ENCODE measurements at places on chromosomes 1 and 21.
A peak's percentile ranks its signal among the peaks of the same experiment; 100 is the strongest.

DNA sequence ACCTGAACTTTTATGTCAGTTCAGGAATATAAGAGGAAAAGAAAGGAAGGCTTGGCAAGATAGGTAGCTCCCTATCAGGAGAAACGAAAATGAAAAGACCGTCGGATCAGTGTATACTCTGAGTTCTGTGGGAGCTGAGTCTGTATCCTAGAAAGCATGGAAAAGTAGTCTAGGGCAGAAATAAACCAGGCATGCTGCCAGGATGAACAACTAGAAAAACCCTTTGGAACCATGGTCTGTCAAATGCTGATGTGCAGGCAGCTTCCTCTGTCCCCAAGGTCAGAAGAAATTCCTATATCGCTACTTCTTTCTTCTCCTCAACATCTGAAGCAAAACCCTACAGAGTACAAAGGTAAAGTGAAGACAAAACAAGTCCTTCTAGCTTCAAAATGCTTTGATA is 268.8 kb downstream of the ST6GALNAC3 start:
- no peak for DNase-seq

DNA sequence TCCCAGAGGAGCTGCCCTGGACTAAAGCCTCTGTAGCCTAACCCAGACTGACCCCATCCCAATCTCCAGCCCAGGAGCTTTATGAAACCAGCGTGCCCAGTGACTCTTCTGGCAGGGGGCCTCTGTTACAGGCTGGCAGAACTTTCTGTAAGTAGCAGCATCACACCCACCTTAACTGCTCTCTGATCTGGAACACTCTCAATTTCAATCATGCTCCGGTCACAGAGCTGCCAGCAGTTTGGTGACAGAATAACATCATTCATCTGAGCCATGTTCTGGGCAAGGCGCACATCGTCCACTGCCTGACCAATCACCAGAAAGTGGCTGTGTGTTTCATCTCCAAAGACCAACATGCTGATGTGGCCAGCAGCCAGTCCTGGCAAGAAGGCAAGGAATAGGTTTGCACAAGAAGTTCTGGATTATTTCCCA is 14.7 kb downstream of the ADCY10 start:
- DNase-seq = peak; percentile 35

DNA sequence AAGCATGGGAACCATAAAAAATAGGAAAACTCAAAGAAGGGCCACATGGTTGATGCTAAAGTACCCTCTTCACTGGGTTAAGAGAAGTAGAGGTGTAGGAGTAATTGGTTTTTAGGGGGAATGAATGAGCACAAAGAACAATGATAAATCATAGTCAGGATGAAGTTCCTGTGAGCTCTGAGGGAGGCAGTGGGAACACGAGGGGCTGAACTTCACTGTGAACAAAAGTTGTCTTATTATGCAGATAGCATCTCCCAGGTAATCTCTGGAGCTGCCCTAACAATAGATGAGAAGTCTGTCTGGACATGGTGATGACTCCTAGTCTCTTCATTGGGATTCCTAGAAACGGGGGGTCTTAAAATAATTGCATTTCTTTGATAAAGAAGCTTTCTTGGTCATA is 127.9 kb downstream of the DNM3 start:
- DNase-seq = no peak

- no peak for DNase-seq
Observed at GRCh38 chr1:59076612-59077011, 220.3 kb upstream of the FGGY start.

- DNase-seq = no peak
Observed at GRCh38 chr21:16588433-16588860, 858.7 kb downstream of the USP25 start.

DNA sequence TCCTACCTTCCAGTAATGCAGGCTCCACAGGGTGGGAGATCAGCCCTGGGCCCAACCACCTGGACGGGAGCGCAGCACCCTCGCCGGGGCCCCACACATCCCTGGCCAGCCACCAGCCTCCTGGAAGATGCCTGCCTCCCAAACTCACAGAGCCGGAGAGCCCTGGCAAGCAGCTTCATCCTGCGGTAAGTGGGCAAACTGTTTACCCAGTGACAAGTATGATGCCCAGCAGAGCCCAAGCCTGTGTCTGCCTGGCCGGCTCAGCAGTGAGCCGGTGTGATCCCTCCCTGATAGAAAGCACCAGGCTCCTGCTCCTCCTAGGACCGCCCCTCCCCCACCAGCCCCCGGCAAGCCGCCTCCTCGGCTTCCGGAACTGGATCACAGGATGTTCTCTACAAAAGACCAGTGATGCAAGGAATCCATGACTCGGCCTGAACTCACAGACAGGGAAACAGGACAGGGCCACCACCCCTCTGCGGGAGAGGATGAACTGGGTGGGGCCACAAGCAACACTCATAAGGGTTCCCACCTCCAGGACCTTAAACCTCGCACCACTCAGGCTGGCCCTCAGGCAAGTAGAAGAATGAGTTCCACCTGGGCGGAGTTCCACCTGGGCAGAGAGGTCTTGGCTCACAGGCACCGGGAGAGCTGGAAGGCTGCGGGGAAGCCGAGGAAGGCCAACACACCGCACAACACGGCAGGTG is 7.9 kb downstream of the ACOT7 start:
- no peak for DNase-seq

GRCh38 chr1:56501426-56501825 is 77.9 kb downstream of the PLPP3 start:
- DNase-seq = no peak

GRCh38 chr21:45875416-45875760 is 106.2 kb upstream of the COL6A1 start:
- DNase-seq = no peak

DNA sequence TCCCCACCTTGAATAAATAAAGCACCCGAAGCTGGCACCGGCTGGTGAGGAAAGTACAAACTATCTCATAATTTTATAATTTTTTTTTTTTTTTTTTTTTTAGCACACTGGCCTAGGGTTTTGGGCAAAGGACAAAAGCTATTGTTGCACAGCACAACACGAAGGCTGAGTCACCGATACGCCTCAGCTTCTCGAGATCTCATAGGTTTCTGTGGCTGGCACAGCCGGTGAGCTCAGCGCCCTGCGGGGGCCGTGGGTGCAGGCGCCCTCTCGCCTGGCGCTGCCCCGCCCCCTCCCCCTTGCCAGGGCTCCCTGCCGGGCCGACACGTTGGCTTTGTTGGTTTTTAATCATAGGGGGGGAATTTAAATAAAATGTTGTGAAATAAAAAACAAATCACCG is 17.2 kb downstream of the CASZ1 start:
- no peak for DNase-seq

DNA sequence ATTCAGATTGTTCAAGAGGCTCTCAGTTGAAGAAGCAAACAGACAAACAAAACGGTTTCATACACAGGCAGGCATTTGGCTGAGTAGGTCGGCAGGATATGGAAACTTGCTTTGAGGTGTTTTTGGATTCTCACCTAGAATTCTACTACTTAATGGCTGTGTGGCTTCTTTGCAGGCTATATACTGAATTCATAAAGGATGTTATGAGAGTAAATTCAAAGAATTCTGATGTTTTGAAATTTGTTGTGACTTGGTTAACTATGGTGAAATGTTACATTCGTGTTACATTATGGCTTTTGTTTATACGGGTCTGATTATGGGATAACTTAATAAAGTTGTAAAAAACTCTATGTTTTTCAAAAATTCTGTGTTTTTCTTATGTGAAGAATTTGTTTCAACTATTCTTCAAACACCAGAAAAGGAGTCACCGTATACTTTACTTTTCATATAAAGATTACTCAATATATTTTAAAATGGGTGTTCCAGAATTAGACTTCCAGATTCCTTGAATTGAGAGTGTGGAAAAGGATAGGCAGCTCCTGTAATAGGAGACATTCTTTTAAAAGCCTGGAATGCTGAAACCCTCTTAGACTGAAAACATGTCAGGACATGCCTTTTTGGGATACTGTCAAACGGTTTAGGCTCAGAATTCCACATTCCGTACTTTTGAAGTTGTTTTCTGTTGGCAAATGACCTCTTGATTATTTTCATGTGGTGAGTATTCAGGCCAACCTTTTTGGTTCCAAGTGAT is 8.2 kb upstream of the IRF2BP2 start:
- no peak for DNase-seq

DNA sequence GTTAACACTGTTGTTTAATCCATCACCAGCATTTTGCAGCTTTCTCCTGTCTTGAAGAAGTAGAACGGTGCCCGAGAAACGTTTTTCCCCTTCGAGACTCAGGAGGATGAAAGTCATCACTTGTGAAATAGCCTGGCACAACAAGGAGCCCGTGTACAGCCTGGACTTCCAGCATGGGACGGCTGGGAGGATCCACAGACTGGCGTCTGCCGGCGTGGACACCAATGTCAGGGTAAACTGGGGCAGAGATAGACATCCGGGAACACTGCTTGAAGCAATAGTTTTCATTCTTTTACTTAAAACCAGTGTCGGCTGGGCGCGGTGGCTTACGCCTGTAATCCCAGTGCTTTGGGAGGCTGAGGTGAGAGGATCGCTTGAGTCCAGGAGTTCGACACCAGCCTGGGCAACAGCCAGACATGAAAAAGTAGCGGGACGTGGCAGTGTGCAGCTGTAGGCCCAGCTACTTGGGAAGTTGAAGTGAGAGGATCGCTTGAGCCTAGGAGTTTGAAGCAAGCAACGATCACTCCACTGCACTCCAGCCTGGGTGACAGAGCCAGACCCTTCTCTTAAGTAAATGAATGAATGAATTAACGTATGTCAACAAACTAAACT is 945 bp downstream of the CHAF1B start:
- no peak for DNase-seq

DNA sequence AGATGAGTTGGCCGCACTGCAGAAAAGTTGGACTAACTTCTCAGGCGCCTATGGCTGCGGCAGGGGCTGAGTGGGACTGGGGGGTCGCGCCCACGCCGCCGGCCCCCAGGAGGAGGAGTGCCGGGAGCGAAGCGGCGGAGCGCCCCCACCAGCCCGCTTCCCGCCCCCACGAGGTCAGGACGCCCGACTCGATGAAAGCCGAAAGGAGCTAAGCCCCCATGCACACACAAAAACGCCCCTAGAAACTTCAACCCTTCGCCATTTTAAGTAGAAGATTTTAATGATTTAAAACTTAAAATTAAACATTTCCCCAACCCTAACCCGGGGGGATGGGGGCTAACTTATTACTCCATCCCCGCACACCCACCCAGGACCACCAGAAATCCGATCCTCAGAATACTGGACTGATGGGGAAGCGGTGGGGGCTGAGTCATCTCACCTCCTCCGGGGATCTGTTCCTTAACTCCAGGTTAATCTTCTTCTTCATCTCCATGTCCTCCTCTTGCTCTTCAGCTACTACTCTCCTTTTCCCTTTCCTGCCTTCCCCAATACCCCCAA is 539 bp downstream of the ANP32E start:
- no peak for DNase-seq

GRCh38 chr1:223401873-223402789 is 8.9 kb downstream of the CCDC185 start:
- no peak for DNase-seq

- no peak for DNase-seq
Observed at GRCh38 chr1:208142590-208143382, 101.4 kb downstream of the PLXNA2 start.

- DNase-seq = no peak
Observed at GRCh38 chr1:198623752-198624647, 14.8 kb upstream of the PTPRC start.

GRCh38 chr1:107865627-107866026 is 99.4 kb downstream of the VAV3 start:
- no peak for DNase-seq

DNA sequence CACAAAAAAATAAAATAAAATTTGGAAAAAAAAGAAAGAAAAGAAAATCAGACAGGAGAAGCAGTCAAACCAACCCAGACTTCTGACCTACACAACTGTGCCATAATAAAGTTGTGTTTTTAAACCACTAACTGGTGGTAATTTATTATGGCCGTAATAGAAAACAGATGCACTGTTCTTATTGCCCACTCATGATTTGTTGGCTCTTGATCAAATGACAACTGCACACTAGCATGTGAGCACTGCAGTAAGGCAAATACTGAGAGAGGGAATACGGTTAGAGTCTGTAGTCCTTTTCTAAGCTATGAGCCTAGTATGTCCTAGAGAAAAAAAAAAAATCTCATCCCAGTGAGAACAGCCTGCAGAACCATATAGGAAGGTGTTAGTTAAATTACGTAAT is 61.2 kb upstream of the TNR start:
- no peak for DNase-seq

DNA sequence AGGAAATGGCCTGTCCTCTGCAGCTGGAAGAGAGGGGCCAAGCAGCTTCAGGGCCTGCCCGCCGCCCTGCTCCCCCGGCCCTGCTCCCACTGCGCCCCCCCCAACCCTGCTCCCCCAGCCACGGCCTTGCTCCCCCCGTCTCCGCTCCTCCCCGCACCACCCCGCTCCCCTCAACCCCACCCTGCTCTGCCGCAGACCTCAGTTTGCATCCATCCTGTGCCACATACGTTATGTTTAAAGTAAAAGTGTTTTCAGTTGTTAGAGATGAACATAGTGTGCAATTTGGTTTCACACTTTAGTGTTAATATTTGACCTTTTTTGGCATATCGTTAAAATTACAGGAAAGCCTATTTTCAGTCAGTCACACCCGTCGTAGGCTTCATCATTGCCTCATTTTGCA is 34.1 kb upstream of the DIP2A start:
- no peak for DNase-seq

- no peak for DNase-seq
Observed at GRCh38 chr1:54850069-54850730, 36.8 kb downstream of the DHCR24 start.

DNA sequence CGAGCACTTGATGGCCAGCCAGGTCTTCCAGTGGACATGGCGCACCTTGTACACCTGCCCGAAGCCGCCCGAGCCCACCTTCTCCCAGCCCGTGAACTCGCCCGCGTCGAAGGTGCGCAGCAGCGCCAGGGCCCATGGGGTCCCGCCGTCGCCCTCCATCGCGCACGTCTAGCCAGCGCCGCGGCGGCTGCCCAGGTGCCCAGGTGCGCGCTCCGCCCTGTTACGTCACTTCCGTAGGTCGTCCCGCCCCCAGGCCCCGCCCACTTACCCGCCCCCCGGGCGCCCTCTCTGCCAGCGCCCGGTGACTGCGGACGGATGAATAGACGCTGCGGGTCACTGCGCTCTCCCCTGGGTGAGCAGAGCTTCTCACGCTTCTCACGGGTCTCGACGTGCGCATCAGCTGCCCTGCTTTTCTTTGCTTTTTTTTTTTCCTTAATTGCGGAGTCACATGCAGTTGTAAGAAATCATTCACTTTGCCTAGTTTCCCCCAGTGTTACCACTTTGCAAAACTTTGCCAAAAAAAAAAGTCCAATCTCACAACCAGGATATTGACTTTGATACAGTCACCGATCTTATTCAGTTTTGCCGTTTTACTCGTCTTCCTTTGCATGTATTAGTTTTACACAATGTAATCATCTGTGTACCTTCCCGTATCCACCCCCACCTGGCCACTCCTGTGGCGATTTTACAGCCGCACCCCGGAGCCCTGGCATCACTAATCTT is at the start of gene RIPK4:
Gene RIPK4, minus strand, starts transcription at position 170 of the 723 bp plus-strand sequence. Its CDS starts 11 bp downstream, at position 159.
- DNase-seq = peak; percentile 29

GRCh38 chr1:209411491-209411929 is 172.0 kb upstream of the CAMK1G start:
- no peak for DNase-seq
